ENCODE measurements at places on chromosomes 3 and 15.

DNA sequence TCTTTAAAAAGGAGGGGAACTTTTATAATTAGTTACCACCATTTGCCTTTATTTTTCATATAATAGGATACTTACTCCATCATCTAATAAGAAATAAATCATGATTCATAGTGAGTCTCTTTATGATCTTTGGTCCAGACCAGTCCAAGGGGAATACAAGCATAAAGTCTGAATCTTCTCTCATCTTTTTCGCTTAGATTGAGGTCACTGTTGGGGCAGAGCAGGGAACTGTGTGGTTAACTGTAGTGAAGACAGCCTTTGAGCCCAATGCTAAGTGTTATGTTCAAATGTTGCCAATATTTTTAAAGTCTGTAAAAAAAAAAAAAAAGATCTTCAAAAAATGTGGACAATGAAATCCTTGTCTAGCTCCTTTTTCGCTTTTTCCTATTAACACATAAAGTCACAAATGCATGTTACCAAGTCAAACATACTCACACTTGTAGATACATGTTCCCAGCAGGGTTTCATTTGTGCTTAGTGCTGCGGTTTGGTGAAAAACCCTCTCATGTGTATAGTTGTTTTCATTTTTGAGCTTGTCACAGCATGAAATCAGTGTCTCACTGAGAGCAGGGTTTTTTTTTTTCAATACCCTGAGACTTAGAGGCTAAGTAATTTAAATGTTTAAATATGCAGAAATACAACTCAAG is 72.1 kb downstream of the EPHA3 start:
- DNase-seq, result no peak

DNA sequence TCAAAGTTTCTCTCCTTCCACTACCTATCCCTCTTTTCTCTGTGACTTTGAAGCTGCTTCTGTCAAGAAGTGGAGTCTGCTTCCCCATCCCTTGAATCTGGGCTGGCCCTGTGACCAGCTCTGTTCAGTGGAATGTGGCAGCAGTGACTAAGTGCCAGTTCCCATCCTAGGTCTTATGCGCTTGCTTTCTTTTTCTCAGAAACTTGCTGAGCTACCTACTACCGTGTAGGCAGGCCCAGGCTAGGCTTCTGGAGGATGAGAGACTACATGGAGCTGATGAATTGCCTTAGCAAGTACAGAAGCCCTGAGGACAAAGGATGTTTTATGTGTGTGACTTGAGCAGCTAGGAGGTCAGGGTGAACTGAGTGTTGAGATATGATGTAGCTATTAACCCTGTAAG is 123.2 kb downstream of the PDCD6IP start:
- no peak for DNase-seq

DNA sequence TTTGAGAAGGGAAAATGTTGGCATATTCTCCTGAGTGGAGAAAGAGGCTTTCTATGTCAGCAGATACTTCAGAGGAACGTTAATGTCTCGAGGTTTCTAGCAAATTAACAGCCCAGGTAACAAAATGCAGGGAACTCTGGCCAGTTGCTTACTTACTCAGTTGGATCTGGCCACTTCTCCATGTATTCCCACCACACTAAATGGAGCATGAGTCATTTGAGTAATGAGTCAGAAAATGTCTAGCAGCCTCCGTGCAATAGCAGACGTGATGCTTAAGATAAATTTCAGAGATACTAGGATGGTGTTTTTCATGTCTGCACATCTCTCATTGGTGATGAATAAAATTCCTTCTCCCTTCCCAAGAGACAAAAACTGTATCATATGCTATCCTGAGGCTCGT is 671.5 kb downstream of the FHIT start:
- no peak for DNase-seq

- DNase-seq, result no peak
Measured at GRCh38 chr15:31523655-31524049, 197.0 kb downstream of the KLF13 start.

GRCh38 chr15:90665288-90666134 is 51.6 kb upstream of the BLM start:
- peak; percentile 75 for DNase-seq

DNA sequence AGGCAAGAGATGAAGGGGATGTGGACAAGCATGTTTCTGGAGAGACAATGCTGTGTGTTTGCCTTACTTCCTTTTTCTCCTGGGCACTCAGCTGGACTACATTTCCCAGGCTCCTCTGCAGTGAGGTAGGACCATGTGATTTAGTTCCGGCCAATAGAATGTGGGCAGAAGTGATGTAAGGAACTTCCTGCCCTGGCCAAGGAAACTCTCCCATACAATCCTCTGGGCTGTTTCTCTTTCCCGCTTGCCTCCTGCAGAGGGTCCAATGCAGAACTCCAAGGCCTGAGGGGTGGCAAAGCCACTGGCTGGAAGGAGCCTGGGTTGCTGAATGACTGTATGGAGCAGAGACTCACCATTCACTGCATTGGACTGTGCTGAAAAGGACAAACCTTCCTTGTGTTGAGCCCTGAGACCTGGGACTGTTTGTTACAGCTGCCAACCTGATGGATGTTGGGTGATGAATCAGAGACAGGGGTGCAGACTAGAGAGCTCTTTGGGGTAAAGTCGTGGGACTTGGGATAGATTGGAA is 82.7 kb upstream of the SLC6A6 start:
- DNase-seq, result peak; percentile 44

DNA sequence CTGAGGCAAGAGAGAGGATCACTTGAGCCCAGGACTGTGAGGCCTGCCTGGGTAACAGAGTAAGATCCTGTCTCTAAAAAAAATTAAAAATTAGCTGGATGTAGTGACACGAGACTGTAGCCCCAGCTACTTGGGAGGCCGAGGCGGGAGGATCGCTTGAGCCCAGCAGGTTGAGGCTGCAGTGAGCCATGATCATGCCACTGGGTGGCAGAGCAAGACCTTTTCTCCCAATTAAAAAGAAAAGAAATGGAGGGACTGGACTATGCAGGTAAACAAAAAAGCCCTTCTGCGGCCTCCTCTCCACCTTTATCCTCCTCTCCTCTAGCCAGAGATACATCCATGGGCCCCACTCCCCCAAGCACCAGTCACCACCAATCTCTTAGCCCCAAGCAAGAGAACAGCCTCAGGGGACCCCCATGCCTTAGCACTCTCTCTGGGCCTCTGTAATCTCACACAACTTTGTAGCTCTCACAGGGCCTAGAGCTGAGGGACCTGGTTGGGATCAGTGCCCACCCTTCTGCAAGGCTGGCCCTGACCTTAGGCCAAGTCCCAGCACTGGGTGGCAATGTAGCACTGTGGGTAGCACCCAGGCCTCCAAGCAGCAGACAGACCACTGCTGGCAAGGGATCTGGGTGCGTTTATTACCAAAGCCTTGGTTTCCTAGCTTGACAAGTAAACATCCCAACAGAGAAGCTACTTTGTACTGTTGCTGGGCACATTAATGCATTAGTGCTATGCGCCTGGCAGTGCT is 43.4 kb downstream of the FAM174B start:
- DNase-seq, result no peak

GRCh38 chr3:136404056-136404455 is 153.9 kb downstream of the PCCB start:
- no peak for DNase-seq

GRCh38 chr3:45100981-45101407 is 45.2 kb downstream of the CDCP1 start:
- DNase-seq, result no peak

DNA sequence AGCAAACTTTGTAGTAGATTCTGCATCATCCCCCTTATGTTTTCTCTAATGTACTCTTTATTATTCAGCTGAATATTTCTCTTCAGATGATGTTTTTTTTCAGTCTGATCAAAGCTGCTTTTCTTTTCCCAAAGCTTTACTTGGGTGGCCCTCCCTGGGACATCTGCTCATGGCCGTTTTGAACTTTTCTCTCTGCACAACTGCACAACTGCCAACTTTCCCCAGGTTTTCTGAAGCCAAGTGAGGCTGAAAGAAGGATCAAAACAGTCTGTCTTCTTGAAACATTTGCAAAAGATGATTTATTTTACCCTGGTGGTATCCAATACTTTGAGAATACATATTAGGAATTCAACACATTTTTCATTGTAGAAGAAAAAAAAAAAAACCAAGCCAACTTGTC is 43.0 kb downstream of the GASK1A start:
- no peak for DNase-seq

DNA sequence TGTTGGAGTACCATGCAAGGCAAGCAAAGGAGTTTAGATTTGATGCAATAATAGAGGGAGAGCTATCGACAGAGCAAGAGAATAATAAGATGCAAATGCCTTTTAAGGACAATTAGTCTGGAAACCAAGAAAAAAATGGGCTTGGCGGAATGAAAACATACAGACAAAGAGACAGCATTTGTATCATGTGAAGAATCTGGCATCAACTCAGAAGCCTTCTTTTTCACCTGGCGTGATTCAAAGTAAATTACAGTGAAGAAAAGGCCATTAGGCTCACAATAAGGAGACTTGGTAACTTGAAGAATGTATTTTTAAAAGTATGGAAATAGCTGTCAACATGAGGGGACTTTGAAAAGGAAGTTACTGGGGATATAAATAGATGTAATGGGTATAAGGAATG is 521.2 kb upstream of the GOLIM4 start:
- no peak for DNase-seq

GRCh38 chr3:166275024-166275390 is 437.8 kb upstream of the BCHE start:
- no peak for DNase-seq

DNA sequence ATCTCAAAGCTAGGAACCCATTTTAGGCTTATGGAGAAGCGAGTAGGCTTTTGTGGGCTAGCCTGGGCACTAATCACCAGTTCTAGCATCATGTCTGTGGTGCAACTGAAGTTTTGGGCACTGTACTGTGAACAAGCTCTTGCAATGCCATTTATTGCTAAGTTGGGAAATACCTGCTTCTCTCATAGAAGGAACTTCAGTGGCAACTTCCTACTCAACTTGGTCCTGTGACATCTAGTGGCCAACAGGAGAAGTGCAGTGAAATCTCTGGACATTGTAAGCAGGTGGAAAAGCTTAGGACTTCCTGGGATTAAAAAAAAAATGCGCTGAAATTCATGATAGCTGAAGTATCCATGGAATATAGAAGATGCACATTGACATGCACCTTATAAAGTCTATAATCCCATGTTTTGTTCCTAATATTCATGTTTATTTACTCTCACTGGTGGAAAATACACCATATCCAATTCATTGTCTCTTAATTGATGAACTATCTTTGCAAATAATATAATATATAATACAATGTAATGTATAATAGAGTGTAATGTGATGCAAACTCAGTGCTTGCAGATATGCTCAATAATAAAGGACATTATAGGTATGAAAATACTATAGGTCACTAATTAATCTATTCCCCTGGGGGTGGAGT is 6.5 kb upstream of the ALDH1A3 start:
- peak; percentile 50 for DNase-seq

DNA sequence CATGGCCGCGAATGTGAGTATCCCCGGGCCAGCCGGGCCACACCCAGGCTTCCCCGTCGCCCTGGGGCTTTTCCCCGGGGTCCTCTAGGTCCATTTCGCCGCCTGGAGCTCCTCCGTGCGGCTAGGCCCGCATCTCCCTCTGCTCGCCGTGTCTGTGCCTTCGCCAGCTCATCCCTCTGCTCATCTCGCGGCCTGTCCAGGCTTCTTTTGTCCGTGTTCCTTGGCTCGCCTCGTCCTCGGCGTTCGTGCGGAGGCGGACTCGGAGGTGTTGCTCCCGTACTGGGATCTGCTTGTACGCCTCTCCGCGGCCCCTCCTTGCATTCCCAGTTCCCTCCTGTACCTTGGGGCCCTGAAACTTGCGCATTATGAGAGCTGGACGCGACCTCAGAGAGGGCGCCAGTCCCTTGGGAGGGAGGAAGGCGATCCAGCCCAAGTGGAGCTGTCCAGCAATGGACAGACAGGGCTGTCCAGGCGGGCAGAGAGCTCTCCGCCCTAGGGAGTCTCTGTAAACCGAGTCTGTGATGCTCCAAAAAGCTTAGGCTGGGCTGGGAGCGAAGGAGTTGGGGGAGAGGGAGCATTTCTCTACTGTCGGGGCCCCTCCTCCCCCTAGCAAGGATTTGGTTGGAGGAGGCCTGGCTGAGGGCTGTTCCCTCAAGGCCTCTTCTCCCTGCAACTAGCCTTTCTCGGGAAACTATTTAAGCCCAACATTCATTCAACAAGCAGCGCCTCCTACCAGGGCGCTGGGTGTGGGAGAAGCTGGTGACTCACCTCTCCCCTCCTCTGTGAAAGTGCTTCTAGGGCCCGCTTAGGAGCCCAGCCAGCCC is 553 bp downstream of the TMEM43 start:
- DNase-seq, result peak; percentile 75

- no peak for DNase-seq
Measured at GRCh38 chr15:78159395-78159794, 10.2 kb downstream of the IDH3A start.

- no peak for DNase-seq
Measured at GRCh38 chr3:117887901-117888300, 1146.7 kb downstream of the IGSF11 start.

DNA sequence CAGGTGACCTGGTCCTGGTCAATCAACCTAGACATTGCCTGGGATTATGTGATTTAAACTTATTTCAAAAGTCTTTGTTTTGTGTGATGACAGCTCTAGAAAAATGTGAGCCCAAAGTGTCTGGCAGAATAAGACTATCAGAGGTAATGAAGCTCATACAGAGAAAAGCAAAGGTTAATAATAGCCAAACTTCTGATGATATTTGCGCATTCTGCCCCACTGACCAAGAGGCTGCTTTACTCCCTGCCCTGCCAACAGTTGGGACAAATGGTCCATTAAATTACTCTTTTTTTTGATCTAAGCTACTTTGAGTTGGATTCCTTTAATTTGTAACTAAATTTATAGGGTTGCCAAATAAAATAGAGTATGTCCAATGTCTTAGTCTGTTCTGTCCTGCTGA is 911.2 kb downstream of the MCTP2 start:
- DNase-seq, result no peak

GRCh38 chr15:87575896-87576473 is 680.6 kb downstream of the NTRK3 start:
- DNase-seq, result no peak

GRCh38 chr15:94596707-94597106 is 365.3 kb downstream of the MCTP2 start:
- no peak for DNase-seq

- no peak for DNase-seq
Measured at GRCh38 chr15:70687482-70687881, 75.9 kb downstream of the UACA start.

DNA sequence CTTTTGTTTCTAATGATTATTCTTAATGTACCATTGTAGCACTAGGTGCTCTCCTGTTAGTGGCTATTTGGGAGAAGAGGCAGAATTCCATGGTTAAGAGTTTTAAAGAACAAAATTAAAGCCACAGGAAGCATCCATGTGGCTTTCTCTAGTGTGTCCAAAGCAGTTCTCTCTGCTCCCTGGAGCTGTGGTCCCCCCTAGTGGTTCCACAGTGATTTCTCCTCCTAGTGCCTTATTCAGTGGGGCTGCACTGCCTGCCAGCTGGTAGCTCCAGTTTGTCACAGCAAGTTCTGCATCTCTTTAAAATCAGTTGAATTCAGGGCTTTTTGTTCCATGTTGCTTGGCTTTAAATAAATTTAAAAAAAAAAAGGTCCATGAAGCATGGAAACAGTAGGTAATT is 39.6 kb upstream of the FAM98B start:
- DNase-seq, result no peak

DNA sequence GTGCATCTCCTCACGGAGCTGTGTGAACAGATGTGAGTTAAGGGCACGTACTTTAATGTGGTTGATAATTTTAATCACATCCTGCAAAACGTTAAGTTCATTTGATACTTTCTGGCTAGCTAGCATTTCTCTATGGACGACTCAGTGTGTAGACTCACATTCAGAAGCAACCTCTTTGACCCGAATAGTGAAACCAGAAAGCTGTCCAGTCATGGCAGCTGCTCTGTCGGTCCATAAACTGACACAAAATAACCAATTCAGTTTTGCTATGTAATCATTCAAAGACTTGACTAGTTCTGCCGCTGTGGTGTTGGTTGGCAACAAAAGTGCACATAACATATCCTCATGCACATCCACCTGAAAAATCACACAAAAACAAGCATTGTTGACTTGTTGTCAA is 3.7 kb upstream of the GFM1 start:
- DNase-seq, result peak; percentile 17
